T-helper 1 cell (primary cell): ENCODE measurements at places on chromosomes 6 and 20.
A peak's percentile ranks its signal among the peaks of the same experiment; 100 is the strongest.

- peak; percentile 43 for DNase-seq
These were observed 8.2 kb upstream of the TBC1D7 start for GRCh38 chr6:13336553-13336952.

GRCh38 chr6:157223021-157223430 is 100.3 kb downstream of the TMEM242 start:
- DNase-seq, result no peak

DNA sequence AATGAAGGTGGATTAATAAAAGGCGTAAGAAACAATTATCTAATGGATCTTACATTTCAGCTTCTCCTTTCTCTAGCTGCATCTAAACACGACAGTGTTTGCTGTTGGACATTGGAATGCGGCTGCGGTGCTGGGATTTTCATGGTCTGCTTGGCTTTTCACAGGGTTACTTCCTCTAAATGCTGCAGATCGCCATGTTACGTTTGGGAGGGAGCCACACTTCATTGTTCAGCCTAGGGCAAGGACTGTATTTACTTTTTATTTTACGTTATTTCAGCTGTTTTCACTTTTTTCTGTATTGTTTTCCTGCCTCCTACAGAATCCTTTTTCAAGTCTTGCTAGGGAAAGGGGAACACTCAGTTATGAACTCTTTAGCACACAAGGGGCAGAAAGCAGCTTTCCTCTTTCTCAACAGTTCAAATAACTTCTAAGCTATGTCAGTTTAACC is 97.9 kb upstream of the MTHFD1L start:
- DNase-seq, result no peak

- no peak for DNase-seq
These were observed 116.2 kb downstream of the DTNBP1 start for GRCh38 chr6:15546591-15546990.

DNA sequence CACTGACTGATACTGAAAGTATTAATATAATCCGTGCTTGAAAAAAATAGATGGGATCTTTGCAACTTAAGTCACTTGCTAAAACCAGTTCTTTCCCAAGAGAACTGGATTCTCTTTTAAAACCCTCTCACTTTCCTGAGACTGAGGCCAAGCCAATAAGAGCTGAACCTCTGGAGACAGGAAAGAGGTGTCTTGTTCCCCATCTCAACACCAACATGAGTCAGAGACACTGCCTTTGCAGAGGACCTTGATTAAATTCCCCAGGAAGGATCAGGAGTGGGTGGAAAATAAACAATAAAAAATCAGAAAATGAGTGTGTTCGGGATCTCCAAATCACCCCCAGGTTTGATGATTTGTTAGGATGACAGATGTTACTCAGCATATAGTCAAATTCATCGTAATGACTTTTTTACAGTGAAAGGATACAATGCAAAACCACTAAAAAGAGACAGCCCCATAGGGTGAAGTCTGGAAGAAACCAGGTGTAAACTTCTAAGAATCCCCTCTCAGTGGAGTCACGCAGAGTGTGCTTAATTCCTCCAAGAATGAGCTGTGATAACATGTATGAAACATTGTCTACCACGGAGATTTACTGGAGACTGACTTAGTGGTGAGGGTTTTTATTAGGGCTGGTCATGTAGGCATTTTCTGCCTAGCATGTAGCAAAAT is 122.8 kb upstream of the BEND3 start:
- no peak for DNase-seq

DNA sequence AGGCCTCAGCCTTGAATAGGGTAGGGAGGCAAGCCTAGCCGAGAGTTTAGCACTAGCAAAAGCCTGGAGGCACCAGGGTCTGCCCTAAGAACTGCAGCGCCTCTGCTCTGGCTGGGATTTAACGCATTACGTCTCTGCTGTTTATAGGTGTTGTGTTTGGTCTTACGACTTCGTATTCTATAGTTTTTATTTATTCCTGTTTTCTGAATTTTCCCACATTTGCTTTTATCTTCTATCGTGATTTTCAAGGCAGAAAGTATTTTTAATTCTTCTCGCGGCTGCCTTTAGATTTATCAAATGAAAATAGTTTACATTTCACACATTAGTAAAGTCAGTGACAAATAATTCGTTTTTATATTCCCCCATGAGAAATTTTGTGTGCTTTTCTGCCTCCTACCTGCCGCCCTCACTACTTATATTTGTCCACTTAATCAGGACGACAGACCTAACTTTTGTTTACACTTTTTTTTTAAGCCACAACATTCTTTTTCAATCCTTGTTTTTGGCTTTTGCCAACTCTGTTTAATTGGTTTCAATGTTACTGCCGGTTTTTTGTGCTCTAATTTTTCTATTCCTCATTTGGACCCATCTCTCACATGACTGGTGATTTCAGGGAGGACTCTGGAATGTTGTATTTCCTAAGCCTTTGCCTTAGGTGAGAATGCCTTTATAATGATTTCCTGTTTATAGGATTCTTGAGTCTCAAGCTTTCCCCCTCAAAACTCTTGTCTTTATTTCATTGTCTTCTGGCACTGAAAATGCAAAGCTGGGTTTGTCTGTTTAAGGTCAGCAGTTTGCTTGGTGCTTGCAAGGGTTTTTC is 1.3 kb upstream of the LZTS3 start:
- no peak for DNase-seq

GRCh38 chr6:101462576-101462975 is 69.1 kb downstream of the GRIK2 start:
- no peak for DNase-seq

DNA sequence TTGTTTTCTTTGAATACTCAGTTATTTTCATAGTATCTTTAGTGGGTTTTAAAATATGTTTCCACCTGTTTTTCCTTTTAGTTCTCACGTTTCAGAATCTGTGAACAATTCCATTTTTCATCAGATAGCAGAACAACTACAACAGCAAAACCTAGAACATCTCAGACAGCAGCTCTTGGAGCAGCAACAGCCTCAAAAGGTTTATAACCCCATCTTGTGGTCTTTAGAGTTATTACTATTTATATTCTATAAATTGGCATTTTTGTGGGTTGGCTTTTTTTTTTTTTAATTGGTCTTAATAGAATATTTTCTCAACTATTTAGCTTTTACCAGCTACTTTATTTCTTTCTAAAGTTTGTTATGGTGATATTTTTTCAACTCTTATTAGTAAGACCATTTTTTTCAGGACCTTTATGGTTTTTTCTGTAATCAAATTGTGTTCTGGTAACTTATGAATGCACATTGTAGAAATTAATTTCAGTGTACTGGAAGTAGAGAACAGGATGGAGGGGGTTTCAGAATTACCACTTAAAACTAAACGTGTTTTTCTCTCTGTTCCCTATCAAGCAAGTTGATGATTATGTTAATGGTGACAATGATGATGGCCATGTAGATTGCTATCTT is 72.2 kb downstream of the SCAF8 start:
- DNase-seq, result no peak

DNA sequence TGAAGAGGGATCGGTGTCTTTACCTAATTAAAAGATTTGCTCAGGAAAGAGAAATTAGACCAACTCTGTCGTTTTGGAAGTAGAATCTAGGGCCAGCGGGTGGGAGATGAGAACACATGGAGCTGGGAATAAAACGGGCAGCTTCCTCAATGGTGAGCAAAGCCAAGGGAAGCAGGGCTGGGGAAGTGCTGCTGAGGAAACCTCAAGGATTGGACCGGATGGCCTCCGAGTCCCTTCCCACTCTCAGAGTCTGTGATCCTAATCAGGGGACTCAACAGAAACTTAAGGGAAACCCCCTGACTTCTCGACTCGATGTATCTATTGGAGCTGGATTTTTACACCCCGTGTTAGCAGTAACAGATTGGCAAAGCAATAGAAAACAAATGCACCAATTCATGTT is 10.8 kb downstream of the GCNT2 start:
- no peak for DNase-seq

- DNase-seq, result no peak
These were observed 9.9 kb upstream of the MMP9 start for GRCh38 chr20:45998761-45999160.

DNA sequence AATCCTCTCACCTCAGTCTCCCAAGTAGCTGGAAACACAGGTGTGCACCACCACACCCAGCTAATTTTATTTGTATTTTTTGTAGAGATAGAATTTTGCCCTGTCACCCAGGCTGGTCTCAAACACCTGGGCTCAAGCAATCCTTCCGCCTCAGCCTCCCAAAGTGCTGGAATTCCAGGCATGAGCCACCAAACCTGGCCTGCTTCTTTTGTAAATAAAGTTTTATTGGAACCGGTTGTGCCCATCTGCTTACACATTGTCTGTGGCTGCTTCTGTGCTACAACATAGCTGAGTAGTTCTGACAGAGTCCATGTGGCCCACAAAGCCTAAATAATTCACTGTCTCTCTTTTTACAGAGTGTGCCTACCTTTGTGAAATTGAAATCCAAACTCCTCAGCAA is 109.7 kb upstream of the NRSN1 start:
- DNase-seq, result no peak

DNA sequence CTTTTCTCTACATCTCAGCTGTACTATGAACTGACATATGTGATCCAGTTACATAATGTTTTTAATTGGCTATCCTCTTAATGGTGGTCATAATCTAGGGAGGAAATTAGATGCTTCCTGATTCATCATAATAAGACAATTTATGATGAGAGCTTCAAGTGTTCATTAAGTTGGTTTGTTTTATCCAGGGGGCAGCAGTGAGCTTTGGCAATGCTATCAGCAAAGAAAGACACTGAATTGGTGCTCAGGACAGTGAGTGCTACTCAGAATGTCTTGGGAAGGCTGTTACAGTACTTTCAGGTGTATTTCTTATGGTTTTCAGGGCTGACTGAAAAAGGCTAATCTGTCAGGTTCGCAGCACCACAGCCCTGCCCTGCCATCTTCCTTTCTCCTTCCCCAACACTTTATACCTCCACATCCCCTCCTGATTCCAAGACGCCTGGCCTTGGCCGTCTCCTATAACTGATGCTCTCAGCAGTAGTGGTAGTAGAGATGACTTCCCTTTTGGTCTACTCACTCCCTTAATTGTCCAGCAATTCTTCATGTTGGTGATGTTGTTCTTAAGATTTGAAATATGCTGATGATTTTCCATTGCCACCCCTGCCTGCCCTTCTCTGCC is 67.0 kb upstream of the TNFAIP3 start:
- peak; percentile 46 for DNase-seq

GRCh38 chr6:26045928-26046368 is 41.3 kb upstream of the HFE start:
- DNase-seq, result no peak

DNA sequence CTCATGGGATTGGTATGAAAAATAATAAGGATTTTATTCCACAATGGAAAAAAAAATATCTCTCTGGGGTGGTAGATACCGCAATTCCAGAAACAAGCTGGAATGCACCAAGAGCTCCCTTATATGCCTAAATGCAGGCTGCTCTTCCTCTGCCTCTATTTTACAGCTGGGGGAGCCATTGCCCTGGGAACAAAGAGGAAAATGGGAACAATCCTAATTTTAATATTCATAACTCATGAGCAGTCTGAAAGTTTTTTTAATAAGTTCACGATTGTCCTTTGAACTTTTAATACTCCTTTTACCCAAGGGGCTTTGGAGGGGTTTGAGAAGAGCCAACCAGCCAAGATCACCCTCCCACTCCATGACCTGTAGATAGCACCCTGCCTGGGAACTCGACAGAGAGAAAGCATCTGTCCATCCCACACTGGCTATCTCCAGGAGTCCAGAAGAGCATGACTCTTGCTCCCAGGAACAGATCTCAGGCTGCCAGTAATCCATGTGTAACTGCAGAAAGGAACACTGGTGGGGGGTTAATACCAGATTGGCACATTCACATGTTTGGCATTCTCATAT is 74.7 kb downstream of the CD83 start:
- no peak for DNase-seq

DNA sequence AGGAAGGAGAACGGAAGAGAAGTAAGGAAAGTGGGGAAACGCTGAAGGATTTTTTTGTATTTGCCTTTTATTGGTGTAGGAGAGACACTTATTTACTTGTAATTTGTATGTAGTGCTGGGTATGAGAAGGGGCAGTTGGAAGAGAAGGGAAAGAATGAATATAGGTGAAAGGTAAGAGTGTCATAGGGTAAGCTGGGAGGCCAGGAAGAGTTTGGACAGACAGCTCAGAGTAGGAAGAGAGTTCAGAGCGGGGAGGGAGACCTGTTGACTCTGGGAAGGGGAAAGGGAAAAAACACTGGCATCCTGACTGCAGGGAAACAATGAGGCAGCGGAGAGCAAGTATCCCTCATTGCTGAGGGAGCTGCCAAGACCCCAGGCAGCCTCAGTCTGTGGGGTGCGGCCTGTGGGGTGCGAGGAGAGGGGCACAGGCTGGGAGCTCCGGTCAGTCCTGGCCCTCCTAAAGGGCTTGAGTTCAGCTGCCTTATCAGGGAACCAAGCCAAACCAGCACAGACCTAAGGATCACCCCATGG is 3.1 kb downstream of the TRAF3IP2 start:
- no peak for DNase-seq

GRCh38 chr20:13355411-13355810 is 134.3 kb downstream of the ISM1 start:
- no peak for DNase-seq

DNA sequence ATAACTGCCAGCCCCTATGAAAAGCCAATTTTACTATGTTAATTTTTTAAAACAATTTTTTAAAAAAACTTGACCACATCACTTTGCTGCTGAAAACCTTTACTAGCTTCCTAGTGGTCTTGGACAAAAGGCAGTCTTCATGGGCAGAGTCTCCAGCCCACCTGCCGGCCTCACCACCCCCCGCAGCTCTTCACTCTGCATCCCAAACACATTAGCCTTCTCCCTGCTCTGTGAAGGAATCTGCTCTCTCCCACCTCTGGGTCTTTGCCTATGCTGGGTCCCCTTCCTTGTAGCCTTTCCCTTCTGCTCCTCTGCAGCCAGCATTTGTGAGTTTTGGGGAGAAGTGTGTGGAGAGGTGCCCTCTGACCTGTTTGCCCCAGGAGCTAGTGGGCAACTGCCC is 170.7 kb upstream of the MLN start:
- no peak for DNase-seq

DNA sequence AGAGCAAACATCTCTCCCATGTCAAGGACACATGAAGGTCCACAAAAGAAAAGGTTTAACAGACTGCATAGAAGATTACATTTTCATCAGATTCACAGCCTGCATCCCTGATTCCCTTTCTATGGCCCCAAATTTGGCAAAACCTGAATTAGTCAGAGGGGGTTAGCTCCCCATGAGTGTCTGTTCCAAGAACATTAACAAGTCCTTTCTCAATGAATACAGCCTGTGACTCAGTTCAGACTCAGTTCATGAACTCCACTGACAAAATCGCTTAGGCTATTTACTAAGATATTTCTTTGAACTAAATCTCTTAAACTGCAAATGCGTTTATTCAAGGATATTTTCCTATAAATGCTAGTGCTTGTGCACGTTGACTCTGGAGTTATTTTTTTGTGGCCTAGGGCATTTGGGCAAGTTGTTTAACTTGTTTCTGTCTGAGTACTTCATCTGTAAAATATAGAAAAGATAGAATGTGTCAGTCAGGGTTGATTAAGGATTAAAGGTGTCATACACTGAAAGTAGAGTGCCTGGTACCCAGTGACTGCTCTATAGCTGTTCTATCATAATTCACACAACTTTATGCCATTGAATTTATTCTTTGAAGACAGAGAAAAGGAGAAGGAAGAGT is 422.6 kb downstream of the HTR1B start:
- DNase-seq, result no peak

GRCh38 chr6:27133281-27134227 is 113.9 kb upstream of the PRSS16 start:
- peak; percentile 65 for DNase-seq
